Cerebellum (tissue), 4 donors: ENCODE measurements at places on chromosomes 3 and 15. TPM values are rescaled to one million over a fixed set of nuclear protein-coding genes. Genes with fewer than 3 reads are reported as not detected.

GOLGA6D gene
- total RNA-seq = not detected

DLL4 gene
- 4.4 TPM for total RNA-seq

CFAP20DC gene
- 3.6 TPM for total RNA-seq

KBTBD12 gene
- total RNA-seq = 1.5 TPM

- no peak for DNase-seq
Observed at GRCh38 chr3:16482194-16482769, 31.2 kb downstream of the RFTN1 start.

GRCh38 chr3:177257006-177257405, 59.7 kb upstream of the TBL1XR1 start:
- no peak for DNase-seq

- DNase-seq = peak; percentile 3
Observed at GRCh38 chr3:179526989-179527391, 35.7 kb upstream of the ACTL6A start.

- no peak for DNase-seq
Observed at GRCh38 chr3:188948281-188948996, 223.3 kb upstream of the TPRG1 start.

DNA sequence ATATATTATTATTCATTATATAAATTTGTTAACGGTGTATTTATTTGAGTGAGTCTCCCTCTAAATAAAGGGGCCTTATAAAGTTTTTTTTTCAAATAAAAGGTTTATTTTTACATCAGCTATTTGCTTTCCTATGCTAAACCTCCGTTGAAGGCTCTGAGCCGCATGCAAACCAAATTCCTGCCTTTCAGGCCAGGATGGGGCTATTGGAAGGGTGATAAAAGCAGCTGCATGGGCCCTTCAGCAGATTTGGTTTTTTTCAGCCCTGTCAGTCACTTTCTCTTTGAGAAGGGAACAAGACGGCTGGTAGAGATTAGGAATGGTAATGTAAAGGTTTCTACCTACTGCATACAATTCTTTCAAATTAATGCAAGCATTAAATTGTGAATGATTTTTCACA, 244.2 kb downstream of the WNT5A start:
- DNase-seq = no peak

DNA sequence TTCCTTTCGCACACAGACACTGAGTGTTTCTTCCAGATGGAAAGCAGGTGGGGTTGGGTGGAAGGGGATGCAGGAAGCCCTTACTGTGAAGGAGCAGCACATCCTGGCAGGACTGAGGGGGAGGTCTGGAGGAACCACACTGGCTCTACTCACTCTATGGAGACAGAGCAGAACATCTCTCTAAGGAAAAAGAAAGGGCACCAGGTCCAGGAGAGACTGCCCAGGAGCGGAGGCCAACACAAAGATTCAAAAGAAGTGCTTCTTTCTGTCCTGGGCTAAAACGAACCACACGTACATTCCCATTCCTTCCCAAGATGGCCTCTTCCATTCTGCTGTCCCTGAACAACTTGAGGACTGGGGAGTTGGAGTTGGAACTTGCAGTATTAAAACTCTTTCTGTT, 13.8 kb upstream of the VIPR1 start:
- no peak for DNase-seq

DNA sequence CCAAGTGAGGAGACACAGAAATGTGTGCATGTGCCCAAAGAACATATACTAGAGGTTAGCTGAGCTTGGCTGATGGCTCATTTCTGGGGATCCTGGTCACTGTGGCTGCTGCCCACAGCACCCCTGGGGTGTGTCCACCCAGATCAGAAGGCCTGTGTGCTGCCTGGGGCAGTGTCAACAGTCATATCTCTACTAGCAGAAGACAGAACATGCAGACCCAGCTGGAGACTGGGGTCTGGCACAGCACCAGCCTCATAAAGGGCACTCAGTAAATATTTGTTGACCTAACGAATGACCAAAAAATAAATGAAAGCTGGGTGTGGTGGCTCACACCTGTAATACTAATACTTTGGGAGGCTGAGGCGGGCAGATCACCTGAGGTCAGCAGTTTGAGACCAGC, 16.4 kb downstream of the CHRNA3 start:
- DNase-seq = no peak

DNA sequence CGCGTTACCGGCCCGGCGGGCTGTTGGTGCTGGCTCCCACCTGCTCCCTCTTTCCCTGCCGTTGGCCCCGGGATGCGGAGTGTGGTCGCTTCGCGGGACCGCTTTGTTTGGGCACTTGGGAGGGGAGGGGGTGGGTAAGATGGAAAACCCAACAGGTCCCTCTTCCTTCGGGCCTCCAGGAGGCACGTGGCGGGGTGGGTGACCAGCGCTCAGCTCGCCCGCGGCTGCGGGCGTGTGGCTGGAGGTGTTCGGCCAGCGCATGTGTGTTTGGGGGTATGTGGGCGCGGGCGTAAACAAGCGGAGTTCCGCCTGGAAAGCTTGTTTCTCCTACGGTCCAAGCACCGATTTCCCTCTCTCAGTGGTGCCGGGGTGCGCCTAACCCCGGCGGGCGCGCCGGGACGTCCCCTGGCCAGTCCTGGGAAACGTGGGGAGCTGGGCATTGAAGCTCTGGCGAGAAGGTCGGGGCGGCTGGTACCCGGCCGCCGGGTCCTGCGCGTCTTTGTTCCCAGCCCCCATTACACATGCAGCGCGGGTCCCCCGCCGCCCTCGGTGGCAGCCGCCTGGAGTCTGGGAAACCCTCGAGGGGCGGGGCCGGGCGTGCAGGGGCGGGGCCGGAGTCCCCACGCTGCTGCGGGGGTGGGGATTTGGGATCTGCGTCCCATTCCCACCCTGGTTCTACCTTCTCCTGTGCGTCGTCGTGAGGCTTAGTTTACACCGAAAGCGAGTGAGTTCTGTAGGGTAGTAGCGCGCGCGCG, 1.4 kb downstream of the ACVR2B start:
- DNase-seq = peak; percentile 84

GRCh38 chr3:61960976-61961375, 399.6 kb downstream of the PTPRG start:
- DNase-seq = no peak

- DNase-seq = no peak
Observed at GRCh38 chr15:34043391-34043790, 4.4 kb upstream of the AVEN start.

GRCh38 chr15:85003593-85004312, 22.1 kb downstream of the PDE8A start:
- DNase-seq = no peak

GRCh38 chr3:143736205-143736997, 111.9 kb downstream of the SLC9A9 start:
- no peak for DNase-seq

DNA sequence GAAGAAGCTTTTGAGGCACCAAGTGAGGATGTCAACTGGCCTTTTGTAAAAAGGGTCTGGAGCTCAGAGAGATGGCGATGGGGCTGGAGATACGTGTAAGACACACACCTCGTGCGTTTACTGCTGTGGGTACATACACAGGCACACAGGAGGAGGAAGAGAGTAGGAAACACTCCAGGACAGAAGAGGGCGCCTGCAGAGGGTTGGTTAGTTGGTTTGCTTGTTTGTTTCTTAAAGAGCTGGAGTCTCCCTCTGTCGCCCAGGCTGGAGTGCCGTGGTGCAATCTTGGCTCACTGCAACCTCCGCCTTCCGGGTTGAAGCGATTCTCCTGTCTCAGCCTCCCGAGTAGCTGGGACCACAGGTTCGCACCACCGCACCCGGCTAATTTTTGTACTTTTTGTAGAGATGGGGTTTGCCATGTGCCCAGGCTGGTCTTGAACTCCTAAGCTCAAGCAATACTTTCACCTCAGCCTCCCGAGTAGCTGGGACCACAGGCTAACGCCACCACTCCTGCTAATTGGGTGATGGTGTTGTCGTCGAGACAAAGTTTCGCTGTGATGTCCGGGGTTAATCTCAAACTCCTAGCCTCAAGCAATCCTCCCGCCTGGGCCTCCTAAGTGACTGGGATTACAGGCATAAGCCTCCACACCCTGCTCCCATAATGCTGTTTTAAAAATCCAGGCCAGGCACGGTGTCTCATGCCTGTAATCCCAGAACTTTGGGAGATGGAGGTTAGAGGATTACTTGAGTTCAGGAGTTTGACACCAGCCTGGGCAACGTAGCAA, 1.3 kb upstream of the PRR20G start:
- DNase-seq = no peak

GRCh38 chr15:70853973-70854665, at the start of gene LARP6:
Gene LARP6 (minus strand): TSS chr15:70854157. CDS start chr15:70854088, 69 bp downstream.
- peak; percentile 62 for DNase-seq

- DNase-seq = no peak
Observed at GRCh38 chr3:127238602-127239001, 45.7 kb downstream of the PRR23E start.

- DNase-seq = no peak
Observed at GRCh38 chr3:156483002-156483401, 71.9 kb downstream of the SSR3 start.

GRCh38 chr15:41585127-41586047, 26.4 kb downstream of the TYRO3 start:
- peak; percentile 51 for DNase-seq

DNA sequence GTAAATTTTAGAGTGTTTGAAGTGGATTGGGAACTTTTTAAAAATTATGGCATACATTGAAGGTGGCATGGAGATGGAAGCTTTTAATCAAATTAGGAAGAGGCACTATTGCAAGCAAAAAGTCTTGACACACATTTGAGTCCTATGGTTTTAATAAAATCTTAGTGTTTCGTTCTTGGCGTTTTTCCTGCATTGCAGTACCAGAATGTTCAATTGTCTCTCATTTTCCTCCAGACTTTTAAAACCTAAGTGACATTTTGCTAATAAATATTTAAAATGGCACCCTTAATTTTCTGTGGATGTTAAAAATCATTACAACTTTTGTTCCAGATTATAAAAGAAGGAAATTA, 2.2 kb downstream of the TGFBR2 start:
- no peak for DNase-seq

DNA sequence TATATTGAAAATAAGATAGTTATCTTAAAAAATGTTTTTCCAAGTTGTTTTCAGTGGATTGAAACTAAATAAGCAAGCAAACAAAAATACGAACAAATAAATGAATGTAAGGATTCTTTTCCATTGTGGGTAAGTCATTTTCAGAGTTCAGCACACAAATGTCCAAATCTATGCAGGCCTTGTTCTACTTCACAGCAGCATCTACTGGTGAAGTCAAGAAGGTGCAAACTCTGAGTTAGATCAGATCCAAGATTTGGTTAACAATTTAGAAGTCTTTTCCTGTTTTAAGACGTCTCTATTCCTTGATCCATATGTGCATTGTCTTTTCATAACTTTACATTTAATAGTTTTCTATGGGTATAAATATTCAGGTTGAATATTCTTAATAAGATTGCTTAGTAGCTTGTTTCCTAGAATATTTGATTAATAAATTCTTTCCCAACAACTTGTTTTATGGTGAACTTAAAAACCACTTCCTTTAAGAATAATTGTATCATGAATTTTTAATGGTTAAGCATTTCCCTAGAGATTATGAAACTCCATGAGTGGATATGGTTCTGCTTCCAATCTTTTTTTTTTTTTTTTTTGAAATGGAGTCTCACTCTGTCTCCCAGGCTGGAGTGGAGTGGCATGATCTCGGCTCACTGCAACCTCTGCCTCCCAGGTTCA, 10.5 kb downstream of the PTX3 start:
- peak; percentile 15 for DNase-seq

GRCh38 chr15:82917249-82917648, 35.3 kb downstream of the HOMER2 start:
- no peak for DNase-seq
